ENCODE measurements at places on chromosomes 1 and 21. TPM values are rescaled to one million over a fixed set of nuclear protein-coding genes. Genes with fewer than 3 reads are reported as not detected.

GRCh38 chr1:42392255-42392654 lies 11.7 kb downstream of the RIMKLA start:
- no peak for DNase-seq

DNA sequence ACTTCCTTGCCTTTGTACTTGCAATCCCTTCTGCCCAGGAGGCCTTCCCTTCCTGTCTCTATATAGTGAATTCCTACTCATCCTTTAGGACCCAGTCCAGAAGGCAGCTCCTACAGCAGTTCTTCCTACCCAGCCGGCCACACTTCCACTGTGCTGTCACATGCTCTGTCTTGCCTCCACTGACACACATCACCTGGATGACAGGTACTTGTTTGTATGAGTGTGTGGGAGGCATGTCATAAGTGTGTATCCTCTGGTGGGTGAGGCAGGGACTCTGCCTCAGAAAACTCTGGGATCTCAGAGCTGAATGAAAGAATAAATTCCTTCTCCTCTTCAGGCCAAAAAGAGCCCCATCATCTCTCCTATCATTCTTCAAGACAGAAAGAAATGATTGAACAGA lies 5.1 kb upstream of the OSCP1 start:
- DNase-seq = no peak

DNA sequence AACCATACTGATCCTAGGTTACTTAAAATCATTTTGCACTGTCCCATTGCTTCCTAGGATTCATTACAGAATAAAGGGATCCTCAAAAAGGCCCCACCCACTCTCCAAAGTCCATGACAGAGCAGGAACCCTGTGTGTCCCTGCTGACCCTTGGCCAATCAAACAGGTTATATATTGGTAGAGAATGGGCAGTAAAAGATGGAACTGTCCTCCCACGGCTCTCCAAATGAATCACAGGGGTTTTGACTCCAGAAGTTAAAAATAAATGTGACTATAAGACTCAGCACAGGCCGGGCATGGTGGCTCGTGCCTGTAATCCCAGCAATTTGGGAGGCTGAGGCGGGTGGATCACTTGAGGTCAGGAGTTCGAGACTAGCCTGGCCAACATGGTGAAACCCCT lies 65.5 kb downstream of the ACOT7 start:
- no peak for DNase-seq

- no peak for DNase-seq
Observed at GRCh38 chr1:34655206-34655874, 99.5 kb upstream of the GJB5 start.

DNA sequence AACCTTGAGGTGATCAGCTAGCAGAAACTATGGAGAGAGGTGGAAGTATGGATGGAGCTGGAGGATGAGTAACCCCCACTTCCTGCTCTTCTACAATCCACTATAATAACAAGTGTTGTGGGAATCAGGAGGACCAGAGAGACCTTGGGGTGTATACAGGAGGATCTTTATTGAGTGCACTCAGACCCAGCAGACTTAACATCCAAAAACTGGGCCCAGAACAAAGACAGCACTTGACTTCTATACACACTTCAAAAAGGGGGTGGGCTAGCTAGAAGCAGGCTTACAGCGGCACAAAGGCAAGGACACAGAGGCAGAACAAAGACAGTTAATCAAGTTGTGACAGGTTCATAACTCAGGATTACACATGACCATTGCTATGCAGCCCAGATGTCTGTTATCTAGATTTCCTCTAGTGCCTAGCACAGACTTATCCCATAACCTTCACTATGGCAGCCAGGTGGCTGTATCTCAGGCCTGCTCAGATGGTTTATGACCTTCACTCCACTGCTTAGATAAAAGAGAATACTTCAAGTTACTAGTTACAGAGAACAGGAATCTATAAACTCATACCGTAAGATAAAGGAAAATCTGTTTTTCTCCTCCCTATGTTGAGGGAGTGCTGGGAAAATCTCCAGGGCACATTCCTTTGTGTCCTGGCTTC lies 36.1 kb upstream of the PADI2 start:
- DNase-seq = no peak

GRCh38 chr1:209643285-209644020 lies 8.8 kb downstream of the LAMB3 start:
- DNase-seq = no peak

DNA sequence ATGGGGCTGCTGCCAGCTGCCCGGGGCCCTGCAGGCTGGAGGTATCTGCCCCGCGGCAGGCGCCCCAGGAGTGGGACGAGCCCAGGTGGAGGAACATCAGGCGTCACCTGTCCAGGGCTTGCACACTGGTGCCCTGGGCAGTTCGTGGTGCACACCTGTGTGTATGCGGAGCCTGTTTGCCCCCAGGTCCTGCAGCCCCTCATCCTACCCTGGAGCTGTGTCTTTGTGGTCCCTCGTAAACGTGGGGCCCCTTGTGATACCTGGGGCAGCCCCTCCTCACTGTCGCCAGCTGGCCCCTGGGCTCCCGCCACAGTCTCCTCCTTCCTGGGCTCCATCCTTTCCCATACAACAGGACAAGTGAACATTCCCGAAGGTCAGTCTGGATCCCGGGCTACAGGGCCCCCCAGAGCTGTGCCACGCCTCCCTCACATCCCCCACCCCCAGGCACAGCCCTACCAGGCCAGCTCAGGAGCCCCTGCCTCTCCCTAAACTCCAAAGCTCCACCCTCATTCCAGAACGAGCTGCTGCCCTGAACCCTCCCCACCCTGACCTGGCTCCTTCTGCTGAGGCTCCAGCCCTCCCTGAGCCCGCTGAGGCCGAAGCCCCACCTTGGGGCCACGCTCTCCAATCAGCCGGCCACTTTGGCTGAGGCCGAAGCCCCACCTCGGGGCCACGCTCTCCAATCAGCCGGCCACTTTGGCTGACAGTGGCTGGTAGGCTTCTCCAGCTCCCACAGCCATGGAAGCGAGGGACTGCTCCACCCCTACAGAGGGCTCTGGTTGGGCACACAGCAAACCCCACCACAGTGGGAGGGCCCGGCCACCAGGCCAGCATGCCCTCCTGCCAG lies 42.6 kb downstream of the UBE2G2 start:
- DNase-seq = no peak

DNA sequence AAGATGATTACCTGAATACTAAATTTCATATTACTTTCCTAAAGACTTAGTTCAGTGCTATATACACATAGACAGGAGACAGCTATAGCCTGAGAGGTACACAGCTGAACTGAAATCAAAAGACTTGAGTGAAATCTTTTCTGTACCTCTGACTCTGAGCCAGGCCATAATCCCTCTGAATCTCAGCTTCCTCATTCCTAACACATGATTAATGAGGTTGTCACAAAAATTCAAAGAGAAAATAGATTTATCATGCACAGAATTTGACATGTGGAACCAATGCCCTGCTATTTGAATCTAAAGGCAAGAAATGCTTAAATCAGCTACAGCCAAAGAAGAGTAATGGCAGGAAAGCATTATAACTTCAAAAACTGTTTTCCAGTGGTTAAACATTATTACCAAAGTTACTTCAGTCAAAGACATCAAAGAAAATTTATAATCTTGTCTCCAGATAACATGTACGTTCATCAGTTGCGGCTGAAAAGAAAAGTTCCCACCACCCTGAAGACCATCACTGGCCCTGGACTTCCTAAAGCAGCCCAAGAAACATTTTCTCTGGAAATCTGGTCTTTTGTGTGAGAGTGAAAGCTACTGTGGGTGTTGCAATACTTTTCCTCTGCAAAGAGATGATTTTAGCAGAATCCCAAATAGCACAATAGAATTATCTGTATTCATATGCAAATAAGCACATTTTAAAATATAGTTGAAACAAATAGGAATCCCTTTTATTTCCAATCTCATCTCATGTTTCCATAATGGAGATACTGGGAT lies 13.8 kb upstream of the ATP1A1 start:
- DNase-seq = peak; percentile 90

HNRNPCL2 gene
- total RNA-seq = not detected

DCDC2B gene
- total RNA-seq = not detected

TPTE gene
- not detected for total RNA-seq

VHLL gene
- not detected for total RNA-seq

ALX3 gene
- total RNA-seq = 0.81 TPM

ADARB1 gene
- 22.6 TPM for total RNA-seq

All from A673 (cell line).